ENCODE measurements at places on chromosomes 11 and 22.

GRCh38 chr22:26918226-26918625 lies 260.8 kb downstream of the MIAT start:
- no peak for DNase-seq

GRCh38 chr11:127925475-127925874 lies 661.9 kb downstream of the ETS1 start:
- DNase-seq = no peak

DNA sequence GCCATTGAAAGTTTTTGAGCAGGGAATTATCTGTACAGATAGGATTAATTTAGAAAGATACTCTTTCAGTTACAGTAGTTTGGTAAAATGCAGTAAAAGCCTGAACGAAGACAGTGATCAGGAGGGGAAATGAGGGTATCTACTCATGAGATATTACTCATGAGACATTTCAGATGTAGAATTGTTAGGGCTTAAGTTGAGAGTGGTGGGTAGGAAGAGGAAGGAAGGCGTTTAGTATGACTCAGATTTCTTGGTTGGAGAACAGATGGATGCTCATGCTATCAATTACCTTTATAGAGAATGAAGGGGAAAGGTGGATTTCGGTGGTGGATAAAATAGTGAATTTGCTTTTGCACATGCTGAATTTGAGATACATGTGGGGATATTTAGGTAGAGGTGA lies 15.8 kb downstream of the CCDC81 start:
- DNase-seq = no peak

DNA sequence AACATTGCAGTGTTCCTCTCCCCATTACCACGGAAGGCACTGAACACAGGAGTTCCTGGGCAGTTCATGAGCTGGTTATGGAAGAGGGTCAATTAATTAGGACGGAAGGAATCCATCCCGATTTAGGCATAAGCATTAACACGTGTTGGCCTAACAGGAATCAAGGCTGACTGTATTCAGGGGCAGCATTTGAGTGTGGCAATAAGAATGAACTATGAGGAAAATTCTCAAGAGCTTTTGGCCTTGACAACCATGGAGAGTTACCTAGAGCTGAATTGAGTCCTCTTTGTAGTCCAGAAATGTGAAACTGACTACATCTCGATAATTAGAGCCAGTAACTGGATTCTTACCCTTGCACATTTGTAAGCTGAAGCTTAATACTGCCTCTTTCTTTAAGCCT lies 82.4 kb upstream of the CRTAM start:
- DNase-seq = no peak

DNA sequence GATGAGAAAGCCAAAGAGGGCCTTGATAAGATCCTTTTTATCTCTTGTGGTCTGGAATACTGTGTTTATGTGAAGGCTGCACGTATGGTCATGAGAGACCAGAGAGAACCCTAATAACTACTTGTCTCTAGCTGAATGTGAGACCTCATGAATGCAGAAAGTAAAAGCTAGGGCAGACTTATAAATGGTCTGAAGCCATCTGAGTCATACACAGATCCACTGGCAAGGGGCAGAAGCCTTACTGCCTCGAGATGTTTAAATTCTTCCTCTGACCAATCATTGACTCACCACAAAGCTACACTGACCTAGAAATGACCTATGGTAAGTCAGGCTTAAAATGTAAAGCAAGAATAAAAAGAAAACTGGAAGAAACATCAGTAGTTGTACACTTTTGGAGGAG lies 22.7 kb upstream of the OR4B1 start:
- no peak for DNase-seq

DNA sequence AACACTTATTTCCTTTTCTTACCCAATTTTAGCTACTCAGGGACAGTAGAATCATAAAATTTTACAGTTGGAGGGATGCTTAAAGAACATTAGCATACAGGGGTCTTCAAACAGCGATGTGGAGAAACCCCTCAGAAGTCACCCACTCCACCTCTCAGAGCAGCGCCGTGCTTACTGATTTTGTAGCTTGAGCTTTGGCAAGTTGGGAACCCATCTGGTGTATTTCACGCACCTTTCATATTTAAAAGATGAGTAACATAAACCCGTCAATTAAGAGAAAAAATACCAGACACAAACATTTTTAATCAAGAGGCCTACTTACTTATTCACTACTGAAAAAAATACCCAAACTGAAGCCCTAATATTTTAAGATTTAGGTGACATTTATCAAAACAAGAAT lies 80.9 kb downstream of the ADAMTS15 start:
- DNase-seq = no peak

GRCh38 chr11:83694191-83694910 lies 408.2 kb upstream of the CCDC90B start:
- DNase-seq = no peak

GRCh38 chr22:23704829-23705228 lies 14.0 kb downstream of the RGL4 start:
- DNase-seq = no peak

GRCh38 chr22:46262449-46263215 lies 511 bp downstream of the PKDREJ start:
- DNase-seq = peak; percentile 54

GRCh38 chr11:63858628-63859550 lies 20.0 kb downstream of the MARK2 start:
- DNase-seq = no peak

GRCh38 chr22:17998913-17999312 lies 25.4 kb downstream of the MICAL3 start:
- DNase-seq = no peak

DNA sequence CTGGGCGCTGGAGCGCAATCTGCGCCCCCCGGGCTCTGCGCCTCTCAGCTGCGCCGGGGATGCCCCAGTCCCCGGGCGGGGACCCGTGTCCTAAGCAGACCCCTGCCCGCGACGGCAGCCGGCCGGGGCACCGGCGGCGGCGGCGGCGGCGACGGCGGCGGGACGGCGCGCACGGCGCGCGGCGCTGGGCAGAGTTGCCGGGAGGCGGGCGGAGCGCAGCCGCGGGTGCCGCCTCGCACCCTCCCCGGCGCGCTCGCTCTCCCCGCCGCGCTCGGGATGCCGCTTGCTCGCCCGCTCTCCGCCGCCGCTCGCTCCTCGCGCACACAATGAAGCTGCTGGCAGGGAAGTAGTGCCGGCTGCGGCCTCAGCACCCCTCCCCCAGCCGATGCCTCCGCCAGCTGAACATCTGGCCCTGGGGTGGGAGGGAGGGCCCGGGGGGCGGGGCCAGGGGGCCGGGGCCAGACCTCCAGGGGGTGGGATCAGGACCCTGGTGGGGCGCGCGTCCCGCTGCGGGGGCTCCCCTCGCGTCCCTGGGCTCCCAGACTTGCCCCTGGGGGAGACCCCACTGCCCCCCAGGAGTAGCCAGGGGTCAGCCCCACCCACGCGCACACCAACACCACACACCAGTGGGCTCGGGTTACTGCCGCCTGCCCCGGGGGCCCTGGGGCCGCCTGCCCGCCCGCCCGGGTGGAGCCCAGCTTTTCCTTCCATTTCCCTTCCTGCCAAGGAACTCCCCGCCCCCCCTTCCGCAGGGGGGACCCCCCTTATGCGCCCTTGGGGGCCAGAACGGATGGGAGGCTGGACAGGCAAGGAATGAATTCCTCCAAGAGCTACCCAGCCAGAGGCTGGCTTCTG lies at the start of gene RCOR2:
RCOR2 (minus strand) TSS at position 328 of the 855 bp plus-strand sequence. CDS start 708 bp downstream, outside the sequence.
- no peak for DNase-seq
